ENCODE measurements at places on chromosomes 4 and X.

DNA sequence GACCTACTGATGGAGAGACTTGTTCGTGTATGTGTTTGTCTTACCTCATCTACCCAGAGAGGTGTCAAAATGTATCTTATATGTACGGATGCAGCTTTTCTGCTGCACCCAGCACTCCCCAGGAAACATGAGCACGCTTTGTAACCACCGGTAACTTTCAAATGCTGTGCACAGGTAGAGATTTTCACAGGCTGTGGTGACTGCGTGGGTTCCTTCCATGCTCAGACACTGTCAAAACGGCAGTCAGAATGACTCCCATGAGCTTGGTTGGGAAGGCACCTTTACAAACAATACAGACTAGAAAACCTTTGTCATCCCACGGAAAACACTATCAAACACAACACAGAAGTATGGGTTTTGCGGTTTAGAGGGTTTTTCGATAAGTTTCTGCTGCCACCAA, 28.2 kb downstream of the F11 start:
- no peaks in the 10 kb centered on the region for H3K4me1 ChIP-seq
- H3K4me3 ChIP-seq: no peak overlapping the region
- DNase-seq: no peak

DNA sequence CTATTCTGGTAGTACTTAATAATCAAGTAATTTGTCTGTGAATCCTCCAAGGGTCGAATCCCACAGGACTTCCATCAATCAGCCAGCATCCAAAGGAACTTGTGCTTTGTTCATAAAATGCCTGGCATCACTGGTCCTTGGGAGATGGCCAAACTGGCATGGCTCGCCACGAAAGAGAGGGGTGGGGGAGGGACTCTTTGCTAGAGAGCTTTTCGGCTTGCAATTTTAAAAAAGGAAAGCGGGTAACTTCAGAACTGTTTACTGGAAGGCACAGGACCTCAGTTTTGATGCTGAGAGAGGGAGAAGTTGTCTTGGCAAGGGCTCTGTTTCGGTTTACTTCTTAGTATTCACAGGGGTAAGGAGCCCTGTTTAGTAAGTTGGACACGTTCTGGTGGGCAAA, 79.4 kb upstream of the FHL1 start:
- DNase-seq: no peak
- H3K27me3 ChIP-seq: no peaks in the 10 kb centered on the region
- H3K27ac ChIP-seq: no peak overlapping the region
- no peaks in the 10 kb centered on the region for H3K4me1 ChIP-seq
- H3K36me3 ChIP-seq: no peaks in the 10 kb centered on the region
- H3K4me3 ChIP-seq: no peak overlapping the region

DNA sequence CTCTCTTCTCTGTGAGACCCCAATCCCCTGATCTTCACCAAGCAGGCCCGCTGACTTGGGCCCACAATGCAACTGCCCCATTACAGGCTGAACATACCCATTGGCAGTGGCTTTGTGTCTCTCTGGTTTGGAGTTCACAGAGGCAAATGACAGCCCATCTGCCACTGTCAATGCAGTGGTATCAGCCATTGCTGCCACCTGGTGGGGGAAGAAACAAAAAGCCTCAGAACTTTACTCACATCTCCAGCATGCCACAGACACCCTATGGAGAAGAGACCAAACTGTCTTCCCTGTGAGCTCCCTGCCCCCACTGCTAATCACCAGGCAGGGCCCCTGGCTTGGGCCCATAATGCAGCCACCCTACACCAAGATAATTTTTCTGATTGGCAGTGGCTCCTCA, 729.3 kb upstream of the ACTRT1 start:
- no peaks in the 10 kb centered on the region for H3K4me1 ChIP-seq
- H3K4me3 ChIP-seq: no peak overlapping the region
- H3K36me3 ChIP-seq: no peaks in the 10 kb centered on the region
- H3K27ac ChIP-seq: no peak overlapping the region

GRCh38 chr4:38610966-38611431, 53.0 kb upstream of the KLF3 start:
- H3K4me3 ChIP-seq: no peak overlapping the region
- DNase-seq: no peak
- H3K27me3 ChIP-seq: no peaks in the 10 kb centered on the region
- H3K27ac ChIP-seq: no peak overlapping the region
- no peaks in the 10 kb centered on the region for H3K4me1 ChIP-seq

DNA sequence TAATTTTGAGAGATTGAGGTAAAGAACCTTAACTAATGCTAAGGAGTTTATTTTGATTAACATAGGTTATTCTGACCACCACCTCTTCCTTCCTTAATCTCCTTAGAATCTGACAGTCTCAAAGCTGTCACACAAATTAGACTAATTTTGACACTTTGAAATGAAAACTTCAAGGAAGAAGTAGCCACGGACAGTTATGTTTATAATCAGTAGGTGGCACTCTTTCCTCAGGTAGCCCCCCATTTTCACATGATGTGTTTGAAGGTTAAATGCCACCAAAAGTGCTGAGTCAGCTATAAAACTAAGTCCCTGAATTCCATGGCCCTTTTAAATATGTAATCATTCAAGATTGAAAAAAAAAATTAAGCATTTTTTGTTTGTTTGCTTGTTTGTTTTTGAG, 22.4 kb downstream of the TMEM33 start:
- peak; percentile 24 for DNase-seq
- no peaks in the 10 kb centered on the region for H3K4me1 ChIP-seq
- H3K27me3 ChIP-seq: no peaks in the 10 kb centered on the region
- no peak overlapping the region for H3K4me3 ChIP-seq

DNA sequence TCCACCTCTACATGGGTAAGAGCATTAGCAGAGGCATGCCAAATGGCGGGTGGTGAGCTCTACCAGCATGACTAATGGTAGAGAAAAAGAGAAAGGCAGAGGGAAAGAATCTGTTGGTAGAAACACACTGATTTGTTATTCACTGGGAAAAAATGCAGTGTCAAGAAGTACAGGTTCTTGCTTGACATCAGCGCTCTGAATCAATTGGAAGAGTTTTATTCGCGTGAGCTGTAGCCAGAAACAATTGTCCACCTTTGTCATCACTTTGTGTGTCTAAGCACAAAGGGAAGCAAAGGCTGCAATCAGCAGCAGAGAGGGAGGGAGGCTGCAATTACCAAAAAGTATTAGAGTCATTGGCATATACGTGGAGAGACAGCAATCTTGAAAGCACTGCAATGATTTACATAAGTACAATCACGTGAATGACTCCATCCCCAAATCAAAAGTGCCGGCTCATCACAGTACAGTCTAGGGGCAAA, 67.7 kb upstream of the HS3ST1 start:
- DNase-seq: no peak
- no peaks in the 10 kb centered on the region for H3K27me3 ChIP-seq
- no peaks in the 10 kb centered on the region for H3K36me3 ChIP-seq
- H3K4me1 ChIP-seq: no peaks in the 10 kb centered on the region
- H3K4me3 ChIP-seq: no peak overlapping the region

- H3K27me3 ChIP-seq: no peaks in the 10 kb centered on the region
- no peak overlapping the region for H3K27ac ChIP-seq
- H3K36me3 ChIP-seq: peaks cover 10% of the 10 kb centered on the region
- no peaks in the 10 kb centered on the region for H3K4me1 ChIP-seq
Measured at GRCh38 chrX:48978226-48978625, 6.6 kb upstream of the KCND1 start.

DNA sequence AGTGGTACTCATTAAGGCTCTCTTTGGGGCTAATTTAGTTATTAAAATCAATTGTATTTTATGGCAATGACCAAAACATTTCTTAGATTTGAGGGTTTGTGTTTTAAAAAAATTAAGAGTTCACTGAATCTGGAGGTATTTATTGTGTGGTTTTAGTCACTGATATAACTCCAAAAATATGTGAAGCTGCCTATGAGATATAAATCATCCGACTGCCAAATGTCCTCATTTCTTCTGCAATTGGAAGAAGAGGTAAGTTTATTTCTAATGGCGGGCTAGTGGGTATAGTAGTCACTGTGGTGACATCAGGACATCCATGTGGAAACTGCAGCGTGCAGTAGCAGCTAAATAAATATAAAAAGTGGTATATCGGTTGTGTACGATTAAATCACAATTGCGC, 205.5 kb downstream of the MID1 start:
- no peaks in the 10 kb centered on the region for H3K4me1 ChIP-seq
- H3K27ac ChIP-seq: no peak overlapping the region
- H3K4me3 ChIP-seq: no peak overlapping the region
- no peaks in the 10 kb centered on the region for H3K36me3 ChIP-seq
- H3K27me3 ChIP-seq: no peaks in the 10 kb centered on the region
- peak; percentile 2 for DNase-seq

- H3K4me1 ChIP-seq: no peaks in the 10 kb centered on the region
- no peak for DNase-seq
- H3K27me3 ChIP-seq: no peaks in the 10 kb centered on the region
- H3K36me3 ChIP-seq: no peaks in the 10 kb centered on the region
- no peak overlapping the region for H3K27ac ChIP-seq
- H3K4me3 ChIP-seq: no peak overlapping the region
Measured at GRCh38 chr4:56627985-56628384, 53.1 kb downstream of the HOPX start.

GRCh38 chrX:17913801-17914200, 52.7 kb upstream of the RAI2 start:
- no peaks in the 10 kb centered on the region for H3K4me1 ChIP-seq
- no peak for DNase-seq
- no peaks in the 10 kb centered on the region for H3K27me3 ChIP-seq
- no peak overlapping the region for H3K4me3 ChIP-seq
- no peak overlapping the region for H3K27ac ChIP-seq
- H3K36me3 ChIP-seq: no peaks in the 10 kb centered on the region

DNA sequence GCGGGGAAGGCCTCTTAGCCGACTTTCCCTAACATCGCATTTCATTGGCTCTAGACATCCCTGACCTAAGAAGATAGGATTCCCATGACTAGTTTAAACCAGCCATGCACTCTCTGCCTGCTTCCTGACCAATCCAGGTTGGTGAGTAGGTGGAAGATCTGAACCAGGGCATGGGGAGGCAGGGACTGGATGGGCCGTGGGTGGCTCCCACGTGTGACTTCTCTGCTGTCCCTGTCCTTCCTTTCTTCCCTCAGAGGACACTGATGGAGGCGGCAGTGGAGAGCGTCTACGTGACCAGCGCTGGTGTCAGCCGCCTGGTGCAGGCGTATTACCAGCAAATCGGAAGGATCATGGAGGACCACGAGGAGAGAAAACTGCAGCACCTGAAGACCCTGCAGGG, 90.7 kb downstream of the EVC start:
- DNase-seq: no peak
- no peaks in the 10 kb centered on the region for H3K4me1 ChIP-seq

- H3K4me1 ChIP-seq: no peaks in the 10 kb centered on the region
- no peak overlapping the region for H3K27ac ChIP-seq
- H3K36me3 ChIP-seq: no peaks in the 10 kb centered on the region
- no peak overlapping the region for H3K4me3 ChIP-seq
- H3K27me3 ChIP-seq: no peaks in the 10 kb centered on the region
Measured at GRCh38 chr4:178316211-178316610, 874.0 kb upstream of the AGA start.

- H3K4me1 ChIP-seq: peaks cover 26% of the 10 kb centered on the region
- H3K27me3 ChIP-seq: no peaks in the 10 kb centered on the region
- H3K27ac ChIP-seq: peak within 1 kb of the TSS; percentile 95
- peak; percentile 83 for DNase-seq
Measured at GRCh38 chrX:7927259-7928167, at the start of gene PNPLA4. PNPLA4 (minus strand) TSS chrX:7927413; CDS start chrX:7926119, 1,294 bp downstream.

DNA sequence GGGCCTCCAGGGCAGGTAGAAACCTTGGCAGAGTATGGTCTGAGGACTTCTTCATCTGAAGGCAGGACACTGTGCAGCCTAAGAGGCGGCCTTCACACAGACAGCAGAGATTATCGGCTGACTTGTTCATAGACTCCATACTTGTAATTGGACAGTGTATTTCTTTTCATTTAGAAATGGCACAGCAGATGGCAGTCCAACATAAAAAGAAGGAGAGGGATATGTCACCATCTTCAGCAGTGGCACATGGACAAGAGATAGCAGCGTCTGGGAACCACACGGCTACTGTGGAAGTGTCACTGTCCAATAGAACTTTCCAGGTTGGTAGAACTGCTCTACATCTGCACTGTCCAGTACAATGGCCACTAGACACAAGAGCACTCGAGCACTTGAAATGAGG, 21.7 kb upstream of the GEMIN8 start:
- no peaks in the 10 kb centered on the region for H3K36me3 ChIP-seq
- no peak overlapping the region for H3K4me3 ChIP-seq
- H3K4me1 ChIP-seq: no peaks in the 10 kb centered on the region
- no peak overlapping the region for H3K27ac ChIP-seq
- H3K27me3 ChIP-seq: no peaks in the 10 kb centered on the region
- peak; percentile 9 for DNase-seq

Measured in cardiac muscle cell (in vitro differentiated cells and primary cell).